ENCODE measurements at places on chromosomes 1 and 21.

GRCh38 chr1:63798284-63798683, 24.5 kb downstream of the ROR1 start:
- no peak for DNase-seq

DNA sequence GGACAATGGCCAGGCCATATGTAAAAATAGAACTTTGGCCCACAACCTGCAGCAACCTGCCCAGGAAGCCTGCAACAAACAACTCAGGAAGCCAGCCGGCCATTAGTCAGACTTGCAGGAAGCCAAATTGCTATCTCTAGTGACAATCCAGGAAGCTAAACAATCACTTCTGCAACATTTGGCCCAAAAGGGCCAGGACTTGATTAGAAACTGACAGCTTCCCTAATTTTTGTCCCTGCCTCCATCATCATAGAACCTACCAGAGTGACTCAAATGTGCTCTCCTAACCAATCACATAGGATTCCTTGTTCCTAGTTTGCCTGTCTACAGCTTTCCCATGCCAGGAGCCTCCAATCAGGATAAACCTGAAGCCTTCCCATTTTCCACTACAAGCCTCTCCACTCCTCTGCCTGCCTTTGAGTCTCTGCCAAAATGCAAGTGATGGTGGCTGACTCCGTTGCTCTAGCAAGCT, 639.3 kb downstream of the PTPRU start:
- no peak for DNase-seq

- no peak for DNase-seq
Measured at GRCh38 chr1:118931876-118932275, 56.3 kb downstream of the TBX15 start.

DNA sequence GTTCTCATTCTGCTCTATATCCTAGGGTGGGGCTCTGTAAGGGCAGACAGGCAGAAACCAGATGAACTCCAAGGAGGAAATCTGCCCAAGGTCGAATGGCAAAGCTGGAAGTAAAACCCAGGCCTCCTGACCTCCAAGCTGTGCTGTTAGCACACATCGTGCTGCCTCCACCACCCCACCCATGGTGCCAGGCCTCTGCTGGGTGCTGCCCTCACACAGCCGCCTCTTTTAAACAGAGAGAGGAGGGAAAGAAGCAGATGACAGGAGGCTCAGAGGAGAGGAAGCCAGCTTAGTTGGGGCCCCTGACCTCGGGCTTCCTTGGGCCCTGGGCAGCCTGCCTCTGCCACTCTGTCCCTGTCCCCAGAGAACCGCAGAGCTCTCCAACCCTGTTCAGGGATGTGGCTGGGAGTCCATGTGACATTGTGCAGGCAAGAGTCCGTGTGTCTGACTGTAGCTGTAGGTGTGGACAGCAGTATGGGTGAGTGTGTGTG, 1.1 kb downstream of the SYNC start:
- no peak for DNase-seq

DNA sequence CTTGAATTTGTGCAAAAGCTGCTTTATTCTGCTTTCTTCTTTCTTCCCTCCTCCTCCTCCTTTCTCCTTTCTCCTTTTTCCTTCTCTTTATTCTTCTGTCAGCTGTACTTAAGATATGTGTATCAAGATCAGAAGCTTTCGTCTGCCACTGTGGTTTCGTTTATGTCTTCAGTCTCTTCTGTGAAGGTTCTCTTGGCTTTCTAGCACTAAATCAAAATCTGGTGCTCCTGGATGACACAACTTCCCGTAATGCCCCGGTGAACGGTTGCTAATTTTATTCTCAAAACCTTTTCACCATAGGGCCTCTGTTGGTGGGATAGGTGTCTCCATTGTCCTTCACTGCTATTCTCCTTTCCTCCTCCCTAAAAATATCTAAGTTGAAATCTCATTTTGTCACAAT, 5.0 kb downstream of the ATF6 start:
- DNase-seq: no peak

DNA sequence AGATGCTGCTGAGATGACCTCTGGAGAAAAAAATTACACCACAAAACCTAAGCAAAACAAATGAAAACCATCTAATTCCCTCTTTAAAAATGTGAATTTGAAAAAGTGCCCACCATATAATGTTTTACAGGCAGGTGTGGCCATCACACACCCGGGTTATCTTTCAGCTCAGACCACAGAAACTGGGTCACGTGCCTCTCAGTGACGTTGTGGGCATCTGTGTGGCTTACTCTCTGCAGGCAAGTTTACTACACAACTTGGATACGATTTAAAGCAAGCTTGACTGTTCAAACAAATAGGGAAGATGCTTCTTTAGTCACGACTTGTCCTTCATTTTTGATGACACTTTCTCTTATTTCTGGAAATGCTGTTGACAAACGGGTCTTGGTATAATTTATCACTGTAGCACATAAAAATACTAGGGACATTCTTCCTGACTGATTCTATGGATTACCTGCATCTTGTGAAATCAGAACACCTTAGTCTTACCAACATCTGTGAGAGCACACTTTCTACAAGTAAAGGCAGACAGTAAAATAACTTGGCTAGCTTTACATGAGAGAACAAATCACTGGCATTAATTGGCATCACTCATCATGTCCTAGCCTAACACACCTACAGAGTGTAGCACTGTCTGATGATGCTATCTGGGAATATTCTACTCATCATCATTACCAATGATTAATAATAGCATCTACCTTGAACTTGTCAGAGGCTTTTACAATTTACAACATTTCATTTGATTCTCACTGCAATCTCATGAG, 89.3 kb upstream of the EDEM3 start:
- peak; percentile 77 for DNase-seq

DNA sequence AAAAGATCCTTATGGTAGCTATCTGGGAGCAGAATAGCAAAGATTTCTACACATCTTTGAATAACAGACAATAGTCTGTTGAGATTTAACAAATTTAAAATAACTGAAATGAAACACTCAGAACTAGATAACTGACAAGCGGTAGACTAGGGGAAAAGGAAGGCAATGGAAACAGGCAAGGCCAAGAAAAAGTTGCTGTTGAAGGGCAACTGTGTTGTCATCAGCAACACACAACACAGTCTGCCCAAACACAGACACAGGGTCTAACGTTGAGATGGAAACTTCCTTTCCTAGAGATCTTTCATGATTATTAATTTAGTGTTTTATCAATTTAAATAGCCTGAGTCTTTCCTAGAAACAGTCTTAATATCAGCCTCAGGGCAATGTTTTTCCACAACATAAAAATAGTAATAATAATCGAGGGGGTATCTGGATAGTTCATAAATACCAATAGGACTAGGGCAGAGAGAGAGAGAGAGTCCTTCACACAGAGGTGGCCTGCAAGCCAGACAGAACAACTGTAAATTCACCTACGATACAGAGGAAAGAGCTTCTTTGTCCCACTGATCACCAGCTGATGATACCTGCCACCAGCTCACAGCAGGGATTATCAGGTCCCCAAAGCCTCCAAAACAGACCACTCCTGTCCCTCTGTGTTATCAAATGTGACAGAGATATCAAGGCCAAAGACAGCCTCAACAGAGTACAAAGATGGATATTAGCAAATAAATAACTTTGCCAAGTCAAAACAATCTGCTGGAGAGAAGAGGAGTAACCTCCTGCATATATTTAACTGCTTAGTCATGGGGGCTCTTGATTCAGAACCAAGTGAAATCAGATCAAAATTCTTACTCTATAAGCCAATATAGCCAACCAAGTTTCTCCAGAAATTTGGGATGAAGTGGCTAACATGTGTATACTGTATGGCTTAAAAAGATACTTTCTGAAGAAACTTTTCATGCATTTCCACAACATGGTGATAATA, 245.3 kb downstream of the SLC45A1 start:
- no peak for DNase-seq

- DNase-seq: peak; percentile 36
Measured at GRCh38 chr1:200558866-200559459, 61.6 kb downstream of the KIF14 start.

- DNase-seq: no peak
Measured at GRCh38 chr1:157781048-157781447, 4.1 kb upstream of the FCRL2 start.
